Colonic mucosa (tissue), 4 donors: ENCODE measurements at places on chromosomes 2 and 18.

DNA sequence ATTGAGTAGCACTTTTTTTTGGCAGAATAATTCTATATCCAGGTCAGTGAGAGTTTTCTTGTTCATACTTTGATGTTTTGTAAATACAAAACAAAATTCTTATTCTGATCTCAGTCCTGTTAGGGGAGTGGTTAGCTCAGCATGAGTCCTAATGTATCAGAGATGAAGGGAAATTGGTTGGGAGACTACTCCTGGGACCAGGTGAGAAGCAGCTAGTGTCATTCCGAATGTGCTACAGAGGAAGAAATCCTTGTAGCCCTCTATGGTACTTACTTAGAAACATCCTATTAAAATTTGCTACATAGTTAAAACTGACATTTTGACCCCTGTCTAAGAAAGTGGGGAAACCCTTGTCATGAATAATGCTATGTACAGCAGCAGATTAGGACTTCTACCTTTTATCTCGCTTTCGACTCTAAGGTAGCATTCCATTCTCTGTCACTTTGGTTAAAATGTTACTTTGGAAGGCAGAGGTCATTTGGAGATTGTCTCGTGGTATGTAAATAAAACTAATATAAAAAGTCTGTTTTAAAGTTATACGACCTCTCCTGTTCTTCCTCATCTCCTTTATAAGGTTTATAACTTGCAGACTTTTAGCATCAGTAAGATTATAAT, 65.8 kb downstream of the PARD3B start:
- no peak for DNase-seq

GRCh38 chr2:223433461-223433860, 168.7 kb downstream of the SCG2 start:
- DNase-seq, result no peak

- peak; percentile 78 for DNase-seq
These were observed 187.1 kb downstream of the ZBTB7C start for GRCh38 chr18:48222118-48222517.

DNA sequence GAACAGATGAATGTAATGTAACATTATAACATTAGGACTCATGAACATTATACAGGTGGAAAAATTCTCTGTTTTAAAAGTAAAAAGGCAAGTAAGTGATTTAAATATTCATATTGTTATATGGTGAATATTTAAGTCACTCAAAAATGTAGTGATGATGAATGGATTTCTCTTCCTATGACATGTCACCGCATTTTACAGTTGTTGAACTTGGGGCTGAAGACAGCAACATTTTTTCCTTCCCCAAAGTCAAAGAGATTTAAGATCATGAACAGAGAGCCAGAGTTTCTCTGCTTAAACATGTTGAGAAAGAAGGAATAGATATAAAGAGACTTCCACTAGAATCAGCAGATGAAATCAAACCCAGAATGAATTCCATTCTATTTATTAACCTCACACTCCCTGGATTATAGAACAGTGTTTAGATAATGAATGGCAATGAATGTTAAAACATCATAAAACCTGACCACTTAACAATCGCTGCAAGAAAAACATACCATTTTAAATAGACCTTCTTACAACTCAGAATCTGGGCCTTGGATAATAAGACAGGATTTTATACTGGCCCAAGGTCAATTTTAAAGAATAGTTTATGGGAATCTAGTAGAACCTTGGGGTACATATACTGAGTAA, 163.6 kb upstream of the SIX2 start:
- DNase-seq, result no peak

- no peak for DNase-seq
These were observed 140.4 kb downstream of the FAM161A start for GRCh38 chr2:61713457-61713856.
